Amygdala (tissue), 56 donors: ENCODE measurements at places on chromosomes 12 and 14.

GRCh38 chr12:98329589-98329988 is 185.8 kb upstream of the TMPO start:
- no peak for DNase-seq

DNA sequence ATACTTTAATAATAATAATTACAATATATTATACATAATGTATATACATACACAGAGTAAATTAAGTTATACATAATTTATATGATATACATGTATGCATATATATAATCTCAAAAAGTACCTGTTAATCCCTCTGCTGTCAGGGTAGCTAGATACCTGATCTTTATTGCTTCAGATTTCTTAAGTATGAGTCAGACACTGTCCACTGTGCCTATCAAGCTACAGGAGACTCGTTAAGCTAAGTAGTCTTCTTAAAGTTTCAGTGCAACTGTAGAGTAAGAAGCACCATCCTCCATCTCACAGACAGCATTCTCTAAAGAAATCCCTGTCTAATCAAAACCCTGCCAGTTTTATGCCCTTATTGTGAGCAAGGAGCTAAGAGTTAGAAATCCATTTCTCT is 428.7 kb downstream of the RERGL start:
- no peak for DNase-seq

- DNase-seq = no peak
Measured at GRCh38 chr14:36069535-36069900, 107.0 kb downstream of the PTCSC3 start.

DNA sequence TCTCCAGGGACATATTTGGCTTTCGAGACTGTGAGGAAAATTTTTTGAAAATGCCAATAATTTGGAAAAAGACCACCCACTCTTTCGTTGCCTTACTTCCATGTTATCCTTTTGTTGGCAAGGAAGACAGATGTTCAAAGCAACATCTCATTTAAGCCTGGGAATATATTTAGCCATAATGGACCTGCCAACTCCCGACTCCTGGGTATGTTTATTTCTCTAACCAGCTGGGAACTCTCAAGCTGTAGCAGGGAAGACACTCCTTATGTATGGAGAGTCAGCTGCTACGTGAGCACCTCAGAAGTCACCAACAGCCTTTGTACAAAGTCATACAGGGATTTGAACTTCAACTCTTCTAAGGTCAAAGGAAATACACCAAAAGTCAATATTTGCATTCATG is 96.5 kb upstream of the DAAM1 start:
- no peak for DNase-seq

DNA sequence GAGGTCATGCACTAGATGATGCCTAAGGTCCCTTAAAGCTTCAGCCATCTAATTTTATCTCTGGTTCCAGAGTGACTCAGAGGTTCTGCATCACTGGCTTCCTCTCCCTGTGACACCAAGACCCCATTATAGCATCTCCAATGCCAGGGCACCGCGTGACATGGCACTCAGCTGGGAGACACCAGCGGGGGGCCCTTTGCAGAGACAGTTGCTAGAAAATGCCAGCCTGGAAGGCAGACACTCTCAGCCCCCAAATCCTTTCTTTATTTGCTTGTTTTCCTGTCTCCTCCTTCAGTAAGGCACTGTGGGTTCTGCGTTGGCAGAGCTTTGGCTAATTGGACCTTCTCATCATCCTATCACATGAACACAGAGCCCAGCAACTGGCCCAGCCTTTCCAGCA is 123.5 kb upstream of the VRK1 start:
- no peak for DNase-seq

GRCh38 chr12:124864326-124864752 is 675 bp upstream of the SCARB1 start:
- DNase-seq = no peak

GRCh38 chr12:48119834-48120195 is 651 bp downstream of the PFKM start:
- DNase-seq = no peak

DNA sequence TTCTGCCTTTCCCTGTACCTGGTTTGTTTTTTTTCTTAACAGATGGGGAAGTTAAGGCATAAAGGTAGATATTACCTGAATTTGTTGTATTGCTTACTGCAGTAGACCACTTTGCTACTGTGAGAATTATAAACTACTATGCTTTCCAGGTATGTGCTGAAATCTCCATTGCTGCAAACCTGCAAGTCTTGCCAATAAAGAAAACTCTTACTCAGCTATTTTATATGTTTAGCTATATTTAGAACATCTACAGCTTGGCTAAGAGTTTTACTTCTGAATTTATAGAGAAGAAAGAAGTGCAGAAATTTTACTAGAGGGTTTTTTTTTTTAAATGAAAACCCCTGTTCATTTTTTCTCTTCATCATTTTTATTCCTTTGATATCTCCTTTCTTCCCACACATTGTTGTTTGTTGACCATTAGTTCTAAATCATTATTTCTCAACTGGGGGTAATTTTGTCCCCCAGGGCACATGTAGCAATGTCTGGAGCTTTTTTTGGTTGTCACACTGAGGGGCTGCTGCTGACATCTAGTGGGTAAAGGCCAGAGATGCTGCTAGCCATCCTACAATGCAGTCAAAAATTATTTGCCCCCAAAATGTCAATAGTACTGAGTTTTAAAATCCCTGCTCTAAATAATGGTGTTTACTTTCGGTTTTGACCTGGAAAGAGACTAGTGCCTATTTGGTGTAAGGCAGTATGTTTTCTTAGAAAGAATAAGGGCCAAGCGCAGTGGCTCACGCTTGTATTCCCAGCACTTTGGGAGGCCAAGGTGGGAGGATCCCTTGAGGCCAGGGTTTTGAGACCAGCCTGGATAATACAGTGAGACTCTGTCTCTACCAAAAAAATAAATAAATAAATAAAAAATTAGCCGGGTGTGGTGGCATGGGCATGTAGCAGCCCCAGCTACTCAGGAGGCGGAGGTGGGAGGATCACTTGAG is 48.6 kb downstream of the PCNX1 start:
- DNase-seq = no peak

GRCh38 chr14:68337279-68337678 is 455.6 kb downstream of the ZFP36L1 start:
- no peak for DNase-seq

DNA sequence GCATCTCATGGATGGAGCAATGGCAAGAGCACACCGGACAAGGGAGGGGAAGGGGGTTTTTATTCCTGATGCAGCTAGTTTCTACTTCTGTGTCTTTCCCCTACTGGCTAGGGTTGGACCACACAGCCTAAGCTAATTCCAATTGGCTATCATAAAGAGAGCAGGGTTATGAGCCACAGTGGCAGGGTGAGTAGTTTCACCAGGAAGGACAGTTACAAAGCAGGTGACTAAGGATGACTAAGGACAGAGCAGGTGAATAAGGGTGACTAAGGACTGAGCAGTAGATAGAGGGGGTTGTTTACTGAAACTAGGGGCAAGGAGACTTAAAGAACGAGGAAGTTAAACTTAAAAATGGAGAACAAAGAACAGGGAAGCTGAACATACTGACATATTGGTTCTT is 321.4 kb upstream of the SEL1L start:
- DNase-seq = no peak
